ENCODE measurements at places on chromosomes 3 and 15.

DNA sequence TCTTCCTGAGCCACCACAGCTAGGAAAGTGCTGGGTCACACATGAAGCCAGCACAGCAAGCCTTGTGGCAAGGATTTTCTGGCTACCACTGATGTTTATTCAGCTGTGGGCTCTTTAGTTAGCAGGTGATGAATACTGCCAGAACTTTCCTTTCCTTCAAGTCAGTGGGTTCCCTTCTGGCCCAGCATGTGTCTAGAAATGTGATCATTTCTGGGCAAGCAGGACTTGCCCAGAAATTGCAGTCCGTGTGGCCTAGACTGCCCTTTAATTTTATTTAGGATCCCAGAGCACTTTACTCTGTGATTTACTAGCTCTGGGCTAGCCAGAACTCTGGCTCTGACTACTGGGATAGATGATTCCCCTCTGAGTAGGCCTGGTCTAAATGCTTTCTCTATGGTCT, 397.5 kb downstream of the ZIC4 start:
- no peak for DNase-seq

- DNase-seq, result no peak
These were observed 229.5 kb downstream of the SHQ1 start for GRCh38 chr3:72618739-72619138.

DNA sequence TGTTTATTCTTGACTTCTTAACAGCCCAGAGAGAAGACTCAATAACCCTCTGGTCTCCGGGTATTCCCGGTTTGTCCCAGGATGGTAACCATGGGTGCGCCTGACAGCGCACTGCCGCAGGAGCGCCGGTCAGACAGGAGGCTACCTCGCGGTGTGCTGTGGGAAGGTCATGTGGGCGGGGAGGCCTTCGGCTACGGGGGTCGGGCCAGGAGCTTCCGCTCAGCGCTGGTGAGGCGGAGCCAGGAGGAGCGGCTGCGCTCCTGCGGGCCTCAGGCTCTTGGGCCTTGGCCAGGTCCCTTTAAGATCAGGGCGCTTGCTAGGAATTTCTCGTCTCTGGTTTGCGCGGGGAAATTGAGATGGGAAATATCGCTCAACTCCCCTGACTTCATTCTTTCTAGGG, 182.3 kb upstream of the NDN start:
- DNase-seq, result no peak

DNA sequence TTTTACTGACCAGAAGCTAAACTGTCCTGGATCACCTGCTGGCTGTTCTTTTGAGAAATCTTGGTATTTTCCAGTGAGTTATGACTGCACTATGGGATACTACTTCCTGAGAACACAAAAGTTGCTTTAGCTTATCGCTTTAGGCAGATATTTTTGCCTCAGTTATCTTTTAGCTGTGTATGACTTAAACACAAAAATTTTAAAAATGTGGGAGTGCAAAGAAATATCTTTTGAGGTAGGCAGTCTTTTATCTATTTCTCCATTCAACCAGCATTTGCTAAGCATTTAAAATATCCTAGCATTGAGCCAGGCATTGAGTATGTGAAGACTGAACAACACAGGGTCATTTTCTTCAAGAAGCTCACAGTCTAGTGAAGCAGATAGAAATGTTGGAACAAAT, 981.9 kb downstream of the FHIT start:
- DNase-seq, result no peak

DNA sequence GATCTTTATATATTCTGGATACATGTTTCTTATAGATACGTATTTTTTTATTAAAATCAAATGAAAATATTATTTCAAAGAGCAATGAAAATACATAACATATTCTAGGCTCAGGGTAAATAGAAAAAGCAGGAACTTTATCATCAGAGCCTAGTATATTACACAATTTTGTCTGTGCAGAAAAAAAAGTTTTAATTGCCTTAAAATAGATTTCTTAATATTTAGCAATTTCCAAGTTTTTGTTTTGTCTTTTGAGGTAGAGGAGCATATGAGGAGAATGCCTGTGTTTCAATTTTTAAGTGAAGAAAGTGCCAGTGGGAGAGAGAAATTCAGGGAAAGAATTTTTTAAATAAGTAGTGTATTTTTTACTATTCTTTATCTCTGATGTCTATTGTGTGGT, 10.5 kb downstream of the CAPN7 start:
- DNase-seq, result no peak

DNA sequence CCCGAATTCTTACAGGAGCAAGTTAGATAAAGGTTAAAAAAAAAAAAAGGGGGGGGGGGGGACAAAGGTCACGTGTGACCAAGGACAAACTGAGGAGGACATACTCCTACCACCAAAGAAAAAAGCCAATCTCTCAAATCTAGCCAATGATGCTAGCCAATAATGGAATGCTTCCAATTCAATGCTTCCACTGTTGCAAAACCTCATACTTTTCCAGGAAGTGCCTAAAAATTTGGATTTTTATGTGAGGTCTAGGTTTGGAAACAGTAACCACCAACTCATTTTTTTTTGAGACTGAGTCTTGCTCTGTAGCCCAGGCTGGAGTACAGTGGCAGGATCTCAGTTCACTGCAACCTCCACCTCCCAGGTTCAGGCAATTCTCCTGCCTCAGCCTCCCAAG, 11.4 kb downstream of the MSL2 start:
- DNase-seq, result no peak

DNA sequence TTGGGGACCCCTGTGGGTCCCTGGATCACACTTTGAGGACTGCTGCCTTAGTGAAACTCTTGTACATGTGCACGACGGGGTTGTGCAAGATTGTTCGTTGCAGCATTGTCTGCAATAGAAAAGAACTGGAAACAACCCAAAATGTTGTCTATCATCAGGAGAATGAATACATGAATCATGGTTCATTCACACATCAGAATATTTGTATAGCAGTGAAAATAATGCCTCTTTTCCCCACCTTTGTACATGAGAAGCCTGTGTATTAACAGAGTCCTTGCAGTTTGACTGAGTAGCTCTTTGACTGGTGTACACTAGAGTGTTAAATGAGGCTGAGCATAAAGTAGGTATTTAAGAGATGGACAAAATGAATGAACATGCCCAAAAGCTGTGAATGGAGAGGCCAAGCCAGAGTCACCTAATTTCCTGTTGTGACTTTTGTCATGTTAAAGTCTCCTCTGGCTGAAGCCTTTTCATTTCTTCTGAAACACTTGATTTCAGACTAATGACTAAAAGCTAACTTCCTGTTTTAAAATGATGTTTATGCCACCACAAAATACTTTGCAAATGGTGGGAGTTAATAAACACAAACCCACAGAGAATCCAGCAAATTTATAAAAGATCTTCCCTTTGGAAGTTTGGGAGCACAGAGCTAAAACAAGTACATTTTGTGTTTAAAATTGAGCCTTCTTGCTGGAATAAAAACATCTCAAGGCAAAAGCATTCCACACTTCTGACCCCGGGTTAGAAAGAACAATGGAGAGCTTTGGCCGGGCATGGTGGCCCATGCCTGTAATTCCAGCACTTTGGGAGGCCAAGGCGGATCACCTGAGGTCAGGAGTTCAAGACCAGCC, 20.6 kb upstream of the USP3 start:
- DNase-seq, result no peak

DNA sequence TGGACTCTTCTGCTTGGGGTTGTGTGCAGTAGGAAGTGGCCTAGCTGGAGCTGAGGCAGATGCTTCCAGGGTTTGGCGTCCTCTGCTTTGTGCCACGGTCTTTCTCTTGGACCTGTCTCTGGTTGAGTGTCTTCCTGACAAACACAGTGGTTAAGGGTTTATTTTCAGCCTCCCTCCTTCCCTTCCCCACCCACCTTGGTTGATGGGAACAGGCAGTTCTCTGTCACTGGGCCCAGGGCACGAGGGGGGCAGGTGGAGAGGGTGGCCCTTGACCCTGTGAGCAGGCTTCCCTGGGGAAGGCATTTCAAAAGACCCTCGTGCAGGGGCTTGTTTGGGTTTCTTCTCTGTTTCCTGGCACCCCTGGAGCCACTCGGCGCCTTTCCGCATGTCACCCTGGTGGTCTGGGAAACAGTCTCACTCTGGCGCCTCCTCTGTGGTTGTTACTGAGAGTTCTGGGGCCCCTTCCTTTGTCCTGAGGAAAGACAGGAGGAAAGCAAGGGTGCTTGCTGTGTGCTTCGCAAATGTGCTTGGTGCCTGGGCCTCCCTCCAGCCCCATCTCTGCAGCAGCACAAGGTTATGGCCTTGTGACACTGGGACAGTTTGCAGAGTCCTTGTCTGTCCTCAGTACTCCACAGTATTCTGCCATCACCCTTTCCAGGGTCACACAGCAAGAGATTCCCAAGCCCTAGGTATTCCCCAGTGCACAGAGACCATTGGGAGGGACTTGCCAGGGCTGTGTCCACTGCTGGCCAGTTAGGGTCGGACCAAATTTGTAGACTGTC, 10.3 kb upstream of the STAB1 start:
- no peak for DNase-seq

- no peak for DNase-seq
These were observed 409.2 kb downstream of the DIPK2A start for GRCh38 chr3:144380849-144381248.

GRCh38 chr3:27311400-27311799, 57.8 kb downstream of the NEK10 start:
- DNase-seq, result no peak

DNA sequence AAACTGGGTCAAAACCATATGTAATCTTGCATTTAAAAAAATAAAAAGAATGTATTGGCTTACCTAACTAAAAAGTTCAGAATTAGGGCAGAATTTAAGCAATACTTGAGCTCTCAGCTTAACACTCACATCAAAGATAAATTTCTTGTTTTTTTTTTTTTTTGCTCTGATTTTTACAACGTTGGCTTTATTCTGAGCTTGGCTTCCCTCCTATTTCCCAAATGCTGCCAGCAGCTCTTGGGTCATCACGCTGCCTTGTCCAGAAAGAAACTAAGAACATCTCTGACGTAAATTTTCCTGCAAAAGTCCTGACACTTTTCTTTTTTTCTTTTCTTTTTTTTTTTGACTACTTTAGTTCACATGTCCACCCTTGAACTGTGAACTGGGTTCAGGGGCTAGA, 150.6 kb upstream of the TGFBR2 start:
- no peak for DNase-seq

GRCh38 chr15:85598219-85598618, 196.5 kb downstream of the KLHL25 start:
- no peak for DNase-seq

- no peak for DNase-seq
These were observed 24.3 kb downstream of the ARHGAP11B start for GRCh38 chr15:30650012-30650929.

- DNase-seq, result no peak
These were observed 41.6 kb downstream of the WDR76 start for GRCh38 chr15:43868406-43868805.

- DNase-seq, result no peak
These were observed 96.4 kb upstream of the SMAD3 start for GRCh38 chr15:66968806-66969596.

- DNase-seq, result no peak
These were observed 195.6 kb upstream of the NSMCE3 start for GRCh38 chr15:29465196-29465595.

DNA sequence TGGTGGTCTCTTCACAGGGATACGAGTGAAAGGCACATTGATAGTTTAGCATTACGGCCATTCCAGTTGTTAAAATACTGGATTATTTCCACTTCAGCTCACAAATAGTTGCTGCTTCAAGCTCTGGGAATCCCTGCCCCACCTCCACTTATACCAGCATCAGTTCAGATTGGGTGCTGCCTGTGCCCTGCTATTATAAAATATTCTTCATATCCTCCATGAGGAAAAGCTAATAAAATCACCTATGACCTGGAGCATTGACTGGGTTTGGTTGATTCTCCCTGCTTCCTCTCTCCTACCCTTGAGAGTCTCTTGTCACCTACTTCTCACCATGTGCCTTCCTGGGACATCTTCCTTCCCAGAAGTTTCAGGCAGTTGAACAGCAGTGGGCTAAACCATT, 529.0 kb downstream of the MCTP2 start:
- DNase-seq, result no peak

DNA sequence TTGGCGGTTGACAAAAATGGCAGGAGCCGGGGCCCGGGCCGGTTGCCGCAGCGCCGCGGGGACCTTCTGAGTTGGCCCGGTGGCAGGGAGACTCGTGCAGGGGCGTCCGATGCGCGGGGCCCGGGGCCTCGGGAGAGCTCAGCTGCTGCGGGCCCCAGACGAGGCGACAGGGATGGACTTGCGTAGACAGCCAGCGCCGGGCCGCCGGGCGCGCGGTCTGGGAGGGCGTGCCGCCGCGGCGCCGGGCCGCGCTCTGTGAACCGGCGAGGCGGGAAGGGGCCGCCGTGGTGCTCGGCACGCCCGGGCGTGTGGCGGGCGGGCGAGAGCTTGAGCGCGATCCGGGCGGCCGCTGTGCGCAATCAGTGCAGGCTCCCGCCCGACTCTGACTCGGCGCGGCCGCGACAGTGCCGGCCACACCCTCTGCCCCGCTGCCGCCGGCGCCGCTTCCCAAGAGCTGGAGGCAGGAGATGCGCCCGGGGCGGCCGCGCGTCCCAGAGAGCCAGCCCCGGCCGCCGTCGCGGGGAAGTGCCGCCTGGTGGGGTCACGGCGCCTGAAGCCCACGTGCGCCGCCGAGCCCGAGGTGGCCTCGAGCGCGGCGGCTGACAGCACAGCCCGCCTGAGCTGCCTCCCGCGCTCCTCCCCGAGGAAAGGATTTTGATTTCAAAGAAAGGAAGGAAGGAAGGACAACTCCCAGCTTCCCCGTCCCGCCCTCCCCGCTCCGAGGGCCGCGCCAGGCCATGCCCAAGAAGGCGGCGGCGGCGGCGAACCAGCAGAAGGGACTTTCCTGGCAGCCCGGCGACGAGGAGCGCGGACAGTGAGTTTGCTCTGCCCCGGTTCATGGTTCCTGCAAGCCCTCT, 657 bp downstream of the TLNRD1 start:
- DNase-seq, result peak; percentile 30

- DNase-seq, result no peak
These were observed 370.1 kb downstream of the CNTN6 start for GRCh38 chr3:1462856-1463450.

- DNase-seq, result no peak
These were observed 40.9 kb upstream of the CCR2 start for GRCh38 chr3:46312991-46313390.

GRCh38 chr3:23052620-23053019, 150.5 kb upstream of the UBE2E2 start:
- DNase-seq, result no peak

DNA sequence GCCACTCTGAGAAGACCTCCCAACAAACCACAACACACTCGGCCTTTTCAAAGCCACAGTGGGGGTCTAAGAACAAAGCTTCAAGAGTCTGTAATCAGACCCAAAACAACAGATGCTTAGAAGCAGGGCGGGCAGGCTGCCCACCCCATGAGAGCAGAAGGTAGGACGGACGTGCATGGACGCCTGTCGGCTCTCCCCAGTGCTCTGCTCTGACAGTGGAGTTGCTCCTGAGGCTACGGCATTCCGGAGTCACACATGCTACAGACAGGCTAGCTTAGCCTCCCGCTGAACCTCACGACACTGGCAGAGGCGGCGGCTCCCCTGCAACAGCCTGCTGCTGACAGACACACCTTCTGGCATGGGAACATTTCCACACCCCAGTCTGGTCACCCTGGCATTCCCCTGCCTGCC, 33.5 kb downstream of the SLCO2A1 start:
- DNase-seq, result no peak

DNA sequence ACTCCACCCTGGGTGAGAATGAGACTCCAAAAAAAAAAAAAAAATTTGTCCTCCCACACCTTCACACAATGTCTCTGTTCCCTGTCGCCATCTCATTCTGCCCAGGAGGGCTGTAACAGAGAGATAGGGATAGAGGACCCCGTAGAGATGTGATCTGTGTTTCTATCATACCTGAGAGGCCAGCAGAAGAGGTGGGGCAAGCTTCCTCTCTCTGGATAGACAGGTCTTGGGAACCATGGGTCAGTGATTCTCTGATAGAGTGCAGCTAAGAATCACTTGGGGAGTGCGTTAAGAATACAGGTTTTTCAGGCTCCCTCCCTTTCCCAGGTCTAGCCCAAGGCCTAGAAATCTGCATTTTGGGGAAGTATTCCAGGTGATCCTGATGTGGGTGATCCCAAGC, 8.3 kb downstream of the CA12 start:
- no peak for DNase-seq
